ENCODE measurements at places on chromosomes 4 and X. TPM values are rescaled to one million over a fixed set of nuclear protein-coding genes. Genes with fewer than 3 reads are reported as not detected.

GRCh38 chr4:6563935-6564645 is 10.9 kb upstream of the MAN2B2 start:
- no peaks in the 10 kb centered on the region for H3K36me3 ChIP-seq
- no peak overlapping the region for H3K27ac ChIP-seq
- H3K4me1 ChIP-seq = peaks cover 6% of the 10 kb centered on the region
- peaks cover 43% of the 10 kb centered on the region for H3K27me3 ChIP-seq
- DNase-seq = no peak
- H3K4me3 ChIP-seq = no peak overlapping the region

DNA sequence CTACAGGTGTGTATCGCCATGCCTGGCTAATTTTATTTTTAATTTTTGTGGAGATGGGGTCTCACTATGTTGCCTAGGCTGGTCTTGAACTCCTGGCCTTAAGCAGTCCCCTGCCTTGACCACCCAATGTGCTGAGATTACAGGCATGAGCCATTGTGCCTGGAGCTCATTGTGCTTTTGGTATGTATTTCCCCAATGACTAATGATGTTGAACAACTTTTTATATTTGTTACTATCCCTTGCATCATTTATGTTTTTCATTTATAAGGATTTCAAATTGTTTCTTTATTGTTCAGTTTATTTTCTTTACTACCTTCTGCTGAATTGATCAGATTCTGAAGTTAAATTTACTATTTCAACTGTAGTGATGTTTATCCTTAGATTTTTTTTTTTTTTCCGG is 199.7 kb downstream of the CEP135 start:
- H3K27ac ChIP-seq = no peak overlapping the region
- no peaks in the 10 kb centered on the region for H3K36me3 ChIP-seq
- peaks cover 5% of the 10 kb centered on the region for H3K27me3 ChIP-seq
- no peak for DNase-seq
- peaks cover 12% of the 10 kb centered on the region for H3K4me1 ChIP-seq

- H3K27me3 ChIP-seq = no peaks in the 10 kb centered on the region
- H3K4me1 ChIP-seq = peaks cover 2% of the 10 kb centered on the region
- DNase-seq = no peak
- H3K27ac ChIP-seq = no peak overlapping the region
- no peaks in the 10 kb centered on the region for H3K36me3 ChIP-seq
Observed at GRCh38 chrX:75115707-75116413, 40.2 kb downstream of the ABCB7 start.

- no peaks in the 10 kb centered on the region for H3K27me3 ChIP-seq
- peak overlapping the region; percentile 65 for H3K27ac ChIP-seq
- H3K4me1 ChIP-seq = peaks cover 8% of the 10 kb centered on the region
- no peak for DNase-seq
- H3K36me3 ChIP-seq = no peaks in the 10 kb centered on the region
Observed at GRCh38 chr4:16597845-16598596, 300.4 kb downstream of the LDB2 start.

DNA sequence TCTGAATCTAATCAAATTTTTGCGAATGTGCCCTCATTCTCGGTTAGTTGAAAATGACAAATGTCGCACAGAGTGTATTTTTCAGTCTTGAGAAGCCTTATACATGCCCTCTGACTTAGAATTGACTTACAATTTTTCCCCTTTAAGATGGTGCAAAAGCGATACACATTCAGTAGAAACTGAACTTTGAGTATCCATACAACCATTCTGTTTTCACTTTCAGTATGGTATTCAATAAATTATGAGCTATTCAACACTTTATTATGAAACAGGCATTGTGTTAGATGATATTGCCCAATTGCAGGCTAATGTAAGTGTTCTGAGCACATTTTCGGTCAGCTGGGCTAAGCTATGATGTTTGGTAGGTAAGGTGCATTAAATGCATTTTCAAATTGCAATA is 43.4 kb downstream of the SLC9A7 start:
- no peaks in the 10 kb centered on the region for H3K27me3 ChIP-seq
- H3K4me3 ChIP-seq = no peak overlapping the region
- no peak overlapping the region for H3K27ac ChIP-seq

DNA sequence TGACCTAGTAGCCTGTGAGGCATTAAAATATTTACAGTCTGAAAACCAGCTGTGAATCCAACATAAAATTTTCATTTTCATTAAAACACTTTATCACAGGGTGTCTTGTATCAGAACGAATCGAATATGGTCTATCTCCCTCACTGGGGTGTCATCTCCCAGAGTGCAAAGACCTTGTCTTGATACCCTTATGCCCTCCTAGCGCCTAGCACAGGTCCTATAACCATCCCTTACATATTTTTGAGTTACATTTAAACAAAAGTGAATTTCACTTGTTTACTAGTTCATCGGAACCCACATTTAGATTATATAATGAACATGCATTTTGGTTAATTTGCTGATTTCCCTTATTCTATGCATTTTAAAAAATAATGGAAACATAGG is 14.0 kb downstream of the DIPK2B start:
- H3K36me3 ChIP-seq = no peaks in the 10 kb centered on the region
- no peaks in the 10 kb centered on the region for H3K27me3 ChIP-seq
- peak overlapping the region; percentile 75 for H3K4me3 ChIP-seq
- DNase-seq = no peak
- H3K27ac ChIP-seq = no peak overlapping the region
- H3K4me1 ChIP-seq = peaks cover 4% of the 10 kb centered on the region

DNA sequence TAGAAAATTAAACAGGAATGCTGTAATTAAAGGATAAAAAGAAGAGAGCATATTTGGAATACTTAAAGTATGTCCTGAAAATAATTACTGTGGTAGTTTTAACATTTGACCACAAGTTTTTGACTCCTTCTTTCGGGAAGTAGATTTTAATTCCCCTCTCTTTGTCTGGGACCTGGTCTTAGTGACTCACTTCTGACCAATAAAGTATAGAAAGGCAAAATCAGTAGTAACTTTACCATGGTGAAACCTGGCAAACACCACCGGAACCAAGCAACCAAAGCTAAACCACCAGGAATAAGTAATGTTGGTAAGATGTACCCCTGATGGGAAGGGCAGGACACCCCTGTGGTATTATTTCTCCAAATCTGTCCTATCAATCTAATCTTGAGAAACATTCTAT is 314.8 kb downstream of the PDHA2 start:
- no peak for DNase-seq
- H3K4me3 ChIP-seq = no peak overlapping the region
- no peaks in the 10 kb centered on the region for H3K4me1 ChIP-seq
- H3K36me3 ChIP-seq = no peaks in the 10 kb centered on the region
- no peaks in the 10 kb centered on the region for H3K27me3 ChIP-seq
- no peak overlapping the region for H3K27ac ChIP-seq

DNA sequence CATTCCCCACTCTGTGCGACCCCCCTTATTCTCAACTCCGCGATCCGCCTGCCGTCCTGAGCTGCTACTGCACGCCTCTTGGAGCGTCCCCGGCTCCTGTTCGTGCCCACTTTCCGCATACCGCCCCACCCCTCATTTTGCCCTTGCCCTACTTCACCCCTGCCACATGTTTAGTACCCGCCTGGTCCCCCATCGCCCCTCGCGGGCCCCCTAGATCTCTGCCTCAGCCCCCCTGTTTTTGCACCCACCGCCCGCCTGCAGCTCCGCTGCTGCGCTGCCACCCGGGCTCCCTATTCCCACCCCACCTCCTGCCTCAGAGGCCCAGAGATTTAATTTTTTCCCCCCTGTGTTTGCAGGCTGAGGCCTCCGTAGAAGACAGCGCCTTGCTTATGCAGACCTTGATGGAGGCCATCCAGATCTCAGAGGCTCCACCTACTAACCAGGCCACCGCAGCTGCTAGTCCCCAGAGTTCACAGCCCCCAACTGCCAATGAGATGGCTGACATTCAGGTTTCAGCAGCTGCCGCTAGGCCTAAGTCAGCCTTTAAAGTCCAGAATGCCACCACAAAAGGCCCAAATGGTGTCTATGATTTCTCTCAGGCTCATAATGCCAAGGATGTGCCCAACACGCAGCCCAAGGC is 1.4 kb downstream of the MAGED1 start:
- peaks cover 45% of the 10 kb centered on the region for H3K4me1 ChIP-seq
- H3K36me3 ChIP-seq = peaks cover 21% of the 10 kb centered on the region
- peak overlapping the region; percentile 88 for H3K27ac ChIP-seq
- DNase-seq = no peak

DNA sequence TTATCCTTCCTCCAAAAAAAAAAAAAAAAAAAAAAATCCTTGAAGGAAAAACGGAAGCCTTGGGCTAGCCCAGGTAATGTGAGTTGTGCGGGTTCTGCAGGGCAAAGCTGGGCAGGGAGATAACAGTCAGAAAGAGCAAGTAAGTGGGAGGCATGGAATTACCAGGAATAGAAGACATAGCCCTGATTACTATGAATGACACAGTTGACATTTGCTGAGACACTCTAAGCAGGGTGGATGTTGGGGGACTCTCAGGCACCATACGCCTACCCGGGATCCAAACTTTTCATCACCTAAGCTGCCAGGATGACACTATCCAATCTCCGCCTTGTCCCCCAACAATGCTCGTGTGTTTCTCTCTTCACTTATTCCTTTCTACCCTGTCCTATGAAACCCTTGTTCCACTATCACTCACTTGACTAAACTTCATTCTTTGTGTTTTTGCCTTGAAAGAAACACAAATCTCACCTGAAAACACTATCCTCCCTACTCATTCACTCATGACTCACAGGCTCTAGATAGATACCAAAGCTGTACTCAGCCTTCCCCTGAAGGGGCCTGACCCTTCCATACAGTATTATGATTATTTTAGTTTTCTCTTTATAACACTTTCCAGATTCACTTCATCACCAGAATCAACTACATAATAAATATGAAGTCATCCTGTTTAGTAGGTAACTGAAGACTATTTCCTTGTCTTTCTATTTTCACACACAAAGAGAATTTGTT is 158.4 kb downstream of the INPP4B start:
- H3K27me3 ChIP-seq = peaks cover 8% of the 10 kb centered on the region
- H3K4me3 ChIP-seq = no peak overlapping the region
- no peaks in the 10 kb centered on the region for H3K36me3 ChIP-seq
- DNase-seq = no peak

- no peak for DNase-seq
- H3K36me3 ChIP-seq = no peaks in the 10 kb centered on the region
- no peaks in the 10 kb centered on the region for H3K4me1 ChIP-seq
- H3K27ac ChIP-seq = no peak overlapping the region
- no peaks in the 10 kb centered on the region for H3K27me3 ChIP-seq
Observed at GRCh38 chrX:20374900-20375438, 108.3 kb upstream of the RPS6KA3 start.

DNA sequence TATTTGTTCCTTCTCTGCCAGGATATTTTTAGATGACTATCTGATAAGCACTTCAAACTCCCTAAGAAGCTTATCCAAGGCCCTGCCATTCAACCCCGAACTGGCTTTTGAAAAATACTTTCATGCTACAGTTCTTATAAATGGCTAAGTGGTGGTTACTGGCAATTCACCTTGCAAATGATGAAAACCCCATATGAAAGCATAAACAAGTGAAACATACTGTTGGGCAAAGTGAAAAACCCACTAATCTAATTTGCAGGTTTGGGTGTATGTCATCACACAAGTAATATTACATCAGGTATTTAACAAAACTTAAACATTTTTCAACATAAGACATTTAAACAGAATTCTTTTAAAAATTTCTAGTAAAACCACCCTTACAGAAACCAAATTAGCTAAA is 31.1 kb downstream of the TAPT1 start:
- DNase-seq = no peak
- H3K36me3 ChIP-seq = peaks cover 9% of the 10 kb centered on the region
- H3K27me3 ChIP-seq = no peaks in the 10 kb centered on the region
- H3K4me1 ChIP-seq = peaks cover 18% of the 10 kb centered on the region
- H3K27ac ChIP-seq = no peak overlapping the region

DNA sequence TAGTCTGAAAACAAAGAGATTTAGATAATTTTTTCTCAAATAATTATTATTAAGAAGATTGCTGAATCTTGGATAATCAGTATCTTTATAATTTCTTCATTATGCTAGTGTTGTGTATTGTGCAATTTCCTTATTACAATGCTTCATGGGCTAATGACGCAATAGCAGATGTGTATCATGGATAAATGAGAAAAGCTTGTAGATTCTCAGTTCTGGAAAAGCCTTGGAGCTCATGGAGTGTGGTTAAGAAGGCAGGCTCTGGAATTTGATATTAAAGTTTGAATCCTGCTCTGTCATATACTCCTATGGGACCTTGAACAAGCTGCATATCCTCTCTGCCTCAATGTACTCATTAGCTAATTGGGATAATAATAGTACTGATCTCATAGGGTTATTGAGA is 18.9 kb upstream of the CXCL8 start:
- no peak for DNase-seq
- H3K36me3 ChIP-seq = no peaks in the 10 kb centered on the region
- H3K27ac ChIP-seq = peak overlapping the region; percentile 68
- no peak overlapping the region for H3K4me3 ChIP-seq
- peaks cover 59% of the 10 kb centered on the region for H3K4me1 ChIP-seq

- H3K36me3 ChIP-seq = no peaks in the 10 kb centered on the region
- DNase-seq = no peak
- no peak overlapping the region for H3K27ac ChIP-seq
- H3K4me1 ChIP-seq = no peaks in the 10 kb centered on the region
- peak overlapping the region; percentile 65 for H3K4me3 ChIP-seq
- H3K27me3 ChIP-seq = peaks cover 60% of the 10 kb centered on the region
Observed at GRCh38 chr4:48489683-48490011, 405 bp upstream of the ZAR1 start.

DNA sequence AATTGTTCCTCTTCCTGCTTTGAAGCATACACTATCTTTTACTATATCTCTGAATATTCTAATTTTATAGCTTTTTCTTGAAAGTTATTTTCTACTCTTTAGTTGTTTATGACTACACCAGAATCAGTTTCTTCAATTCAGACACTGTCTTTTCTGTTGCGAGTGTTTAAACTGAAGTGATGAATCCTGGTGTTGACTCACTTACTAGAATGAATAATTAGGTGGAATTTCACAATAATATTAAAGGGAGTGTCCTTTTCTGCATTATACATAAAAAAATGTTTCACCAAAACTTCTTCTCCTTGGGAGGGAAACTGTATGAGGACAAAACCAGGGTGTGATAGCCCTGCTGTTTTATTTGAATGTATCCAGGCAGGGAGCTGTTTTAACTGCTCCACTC is 1383.1 kb downstream of the C4orf33 start:
- no peak overlapping the region for H3K4me3 ChIP-seq
- no peaks in the 10 kb centered on the region for H3K36me3 ChIP-seq
- H3K27me3 ChIP-seq = no peaks in the 10 kb centered on the region
- H3K27ac ChIP-seq = no peak overlapping the region

DNA sequence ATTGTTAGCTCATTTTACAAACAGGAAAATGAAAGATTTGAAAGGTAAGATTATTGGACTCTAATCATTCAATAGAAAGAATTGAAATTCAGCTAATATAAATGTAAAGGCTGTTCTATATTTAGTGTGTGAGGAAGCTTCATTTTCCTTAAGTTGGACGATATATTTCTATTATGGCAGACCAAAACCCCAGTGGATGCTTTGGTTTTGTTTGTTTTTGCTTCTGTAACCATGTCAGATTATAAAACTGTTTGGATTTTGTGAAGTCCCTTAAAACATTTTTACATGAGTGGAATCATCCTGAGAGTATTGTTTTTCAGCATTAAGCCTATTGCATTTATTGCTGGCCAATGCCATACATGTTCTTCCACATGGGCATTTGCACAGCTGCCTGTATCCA is 110.2 kb upstream of the ENPEP start:
- peaks cover 17% of the 10 kb centered on the region for H3K27me3 ChIP-seq
- H3K4me3 ChIP-seq = no peak overlapping the region
- no peaks in the 10 kb centered on the region for H3K36me3 ChIP-seq
- no peak for DNase-seq

Gene GRPEL1
- 20.2 TPM for total RNA-seq

Gene IL15
- 3.8 TPM for total RNA-seq

Gene ARSJ
- total RNA-seq = 61.7 TPM

Gene CTAG1B
- total RNA-seq = not detected

Gene HSFX1
- total RNA-seq = 2.1 TPM

Gene CENPVL2
- total RNA-seq = not detected

Gene ARMCX1
- 38.6 TPM for total RNA-seq

Gene MAGEB10
- not detected for total RNA-seq
